ENCODE measurements at places on chromosomes 6 and 20. TPM values are rescaled to one million over a fixed set of nuclear protein-coding genes. Genes with fewer than 3 reads are reported as not detected.
A peak's percentile ranks its signal among the peaks of the same experiment; 100 is the strongest.

GRCh38 chr6:26524722-26525370, 13.3 kb upstream of the HMGN4 start:
- H3K27me3 ChIP-seq, result no peaks in the 10 kb centered on the region
- no peak for DNase-seq
- no peak overlapping the region for H3K27ac ChIP-seq
- no peak overlapping the region for H3K4me3 ChIP-seq
- peaks cover 25% of the 10 kb centered on the region for H3K4me1 ChIP-seq
- no peaks in the 10 kb centered on the region for H3K36me3 ChIP-seq

DNA sequence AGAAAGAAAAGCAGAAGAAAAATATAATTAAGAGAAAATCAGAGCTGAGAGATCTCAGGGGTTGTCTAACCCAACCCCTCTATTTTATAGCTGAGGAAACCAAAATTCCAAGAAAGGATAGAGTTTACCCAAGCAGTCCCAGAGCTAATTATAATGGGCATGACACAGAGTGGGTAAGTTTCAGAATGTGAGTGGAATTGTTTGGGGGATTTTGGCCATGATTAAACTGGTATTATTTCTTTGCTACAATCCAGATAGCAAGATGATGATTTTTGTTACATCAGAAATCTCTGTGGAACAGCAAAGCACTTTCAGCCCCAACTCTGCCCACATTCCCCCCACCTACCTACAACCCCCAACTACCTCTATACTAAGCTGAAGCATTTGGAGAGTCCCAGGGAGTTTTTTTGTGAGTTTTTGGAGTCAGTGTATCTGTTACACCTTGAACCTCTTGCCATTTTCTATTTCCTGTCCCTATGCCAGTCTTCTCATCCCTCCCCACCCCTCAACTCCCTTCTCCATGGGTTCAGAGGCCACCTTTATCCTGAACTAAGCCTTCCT, 24.7 kb downstream of the POFUT1 start:
- no peak for DNase-seq
- peaks cover 54% of the 10 kb centered on the region for H3K36me3 ChIP-seq
- peak overlapping the region; percentile 61 for H3K4me3 ChIP-seq
- peaks cover 19% of the 10 kb centered on the region for H3K4me1 ChIP-seq
- no peaks in the 10 kb centered on the region for H3K27me3 ChIP-seq

GRCh38 chr20:35277531-35278395, at the start of gene MMP24OS:
Gene MMP24OS, minus strand, starts transcription at chr20:35278122. Its CDS starts 193 bp downstream, at chr20:35277929.
- no peaks in the 10 kb centered on the region for H3K27me3 ChIP-seq
- H3K4me3 ChIP-seq, result peak within 1 kb of the TSS; percentile 100
- peak within 1 kb of the TSS; percentile 100 for H3K27ac ChIP-seq

- no peak overlapping the region for H3K4me3 ChIP-seq
- H3K4me1 ChIP-seq, result no peaks in the 10 kb centered on the region
- no peak overlapping the region for H3K27ac ChIP-seq
- peaks cover 22% of the 10 kb centered on the region for H3K27me3 ChIP-seq
- H3K36me3 ChIP-seq, result no peaks in the 10 kb centered on the region
- no peak for DNase-seq
Observed at GRCh38 chr20:47008842-47009518, 114.3 kb downstream of the EYA2 start.

MAVS gene
- total RNA-seq, result 36.8 TPM

DNA sequence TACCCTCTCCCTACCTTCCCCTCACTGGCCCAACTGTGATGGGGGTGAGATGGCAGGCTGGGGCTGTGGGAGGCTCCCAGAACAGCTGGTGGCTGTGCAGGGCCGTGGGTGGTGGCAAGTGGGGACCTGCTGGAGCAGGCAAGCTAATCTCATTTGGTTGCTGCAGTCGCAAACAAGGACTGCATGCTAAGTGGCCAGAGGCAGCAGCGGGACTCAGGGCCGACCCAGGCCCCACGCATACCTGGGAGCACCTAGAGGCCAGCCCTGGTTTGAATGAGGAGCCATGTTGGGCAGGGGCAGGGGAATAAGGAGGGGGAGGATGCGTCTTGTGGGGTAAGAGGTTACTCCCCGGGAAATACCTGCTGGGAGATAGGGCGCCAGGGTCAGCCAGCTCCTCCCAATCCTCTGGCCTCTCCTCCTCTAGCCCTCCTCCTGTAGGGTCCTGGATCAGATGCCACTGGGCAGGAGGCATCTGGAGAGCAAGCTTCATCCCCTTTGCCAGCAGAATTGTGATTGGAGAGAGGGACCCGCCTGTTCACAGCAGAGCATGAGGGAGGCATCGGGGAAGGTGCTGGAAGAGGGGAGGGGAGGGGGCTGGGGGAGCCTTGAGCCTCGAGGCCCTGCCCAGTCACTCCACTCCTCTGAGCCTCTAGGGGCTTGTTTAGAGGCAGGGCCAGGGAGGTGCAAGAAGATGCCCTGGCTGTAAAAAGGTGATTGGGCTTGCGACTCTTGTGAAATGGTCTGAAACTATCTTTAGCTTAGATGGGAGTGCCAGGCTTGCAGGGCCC, 24.3 kb upstream of the CDH22 start:
- no peak overlapping the region for H3K27ac ChIP-seq
- no peaks in the 10 kb centered on the region for H3K36me3 ChIP-seq
- peaks cover 15% of the 10 kb centered on the region for H3K27me3 ChIP-seq
- H3K4me1 ChIP-seq, result no peaks in the 10 kb centered on the region
- no peak overlapping the region for H3K4me3 ChIP-seq

- H3K4me1 ChIP-seq, result no peaks in the 10 kb centered on the region
- H3K27me3 ChIP-seq, result peaks cover 3% of the 10 kb centered on the region
- H3K4me3 ChIP-seq, result no peak overlapping the region
- no peaks in the 10 kb centered on the region for H3K36me3 ChIP-seq
- DNase-seq, result no peak
- H3K27ac ChIP-seq, result no peak overlapping the region
Observed at GRCh38 chr6:165969184-165969583, 198.5 kb downstream of the TBXT start.

GRCh38 chr6:13548500-13549210, 25.7 kb upstream of the SIRT5 start:
- H3K4me3 ChIP-seq, result no peak overlapping the region
- H3K36me3 ChIP-seq, result no peaks in the 10 kb centered on the region
- no peak for DNase-seq
- H3K27me3 ChIP-seq, result peaks cover 12% of the 10 kb centered on the region
- H3K27ac ChIP-seq, result peak overlapping the region; percentile 47

- H3K27me3 ChIP-seq, result peaks cover 4% of the 10 kb centered on the region
- no peak overlapping the region for H3K4me3 ChIP-seq
- H3K36me3 ChIP-seq, result no peaks in the 10 kb centered on the region
Observed at GRCh38 chr6:168919470-168920179, 334.0 kb downstream of the THBS2 start.

CDH4 gene
- total RNA-seq, result 0.14 TPM

DNA sequence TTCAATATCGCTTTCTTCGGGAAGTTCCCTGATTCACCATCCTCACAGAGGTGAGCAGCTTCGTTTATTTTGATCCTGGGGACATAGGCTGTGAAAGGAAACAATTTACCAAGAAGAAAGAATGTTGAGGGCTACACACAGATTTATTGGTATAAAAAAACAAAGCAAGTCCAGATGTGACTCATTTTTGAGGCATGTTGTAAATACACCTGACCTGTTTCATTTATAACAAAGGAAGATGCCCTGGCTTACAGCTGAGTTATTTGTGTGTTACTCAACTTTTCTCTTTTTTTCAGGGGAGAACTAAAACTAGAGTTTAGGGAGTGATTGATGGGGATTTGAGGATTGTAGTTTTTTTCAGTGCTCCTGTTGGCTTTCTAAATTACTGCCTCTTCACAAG, 489.5 kb downstream of the CBLN4 start:
- no peak overlapping the region for H3K4me3 ChIP-seq
- no peaks in the 10 kb centered on the region for H3K27me3 ChIP-seq
- H3K27ac ChIP-seq, result no peak overlapping the region
- no peak for DNase-seq
- H3K4me1 ChIP-seq, result no peaks in the 10 kb centered on the region

GRCh38 chr6:55668591-55668990, 89.6 kb upstream of the HMGCLL1 start:
- no peaks in the 10 kb centered on the region for H3K36me3 ChIP-seq
- no peaks in the 10 kb centered on the region for H3K4me1 ChIP-seq
- no peaks in the 10 kb centered on the region for H3K27me3 ChIP-seq
- no peak for DNase-seq

PHACTR3 gene
- not detected for total RNA-seq

DNA sequence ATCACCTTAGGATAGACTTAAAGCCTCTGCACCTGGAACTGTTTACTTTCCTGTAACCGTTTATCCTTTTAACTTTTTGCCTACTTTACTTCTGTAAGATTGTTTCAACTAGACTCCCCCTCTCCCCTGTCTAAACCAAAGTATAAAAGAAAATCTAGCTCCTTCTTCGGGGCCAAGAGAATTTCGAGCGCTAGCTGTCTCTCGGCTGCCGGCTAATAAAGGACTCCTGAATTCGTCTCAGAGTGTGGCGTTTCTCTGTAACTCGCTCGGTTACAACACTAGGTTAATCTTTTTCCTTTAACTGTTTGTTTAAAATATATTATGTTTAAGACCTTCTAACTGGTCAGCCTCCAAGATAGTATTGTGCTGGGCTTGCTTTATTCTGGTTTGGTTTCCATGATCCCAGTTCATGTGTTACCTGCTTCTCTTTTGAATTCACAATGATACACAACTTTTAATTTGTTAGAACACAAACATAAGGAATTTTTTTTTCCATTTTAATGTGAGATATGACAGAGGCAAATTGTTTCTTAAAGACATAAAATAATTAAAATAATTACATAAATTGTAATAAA, 8.7 kb upstream of the NQO2 start:
- no peak for DNase-seq
- peak overlapping the region; percentile 87 for H3K4me3 ChIP-seq
- H3K36me3 ChIP-seq, result no peaks in the 10 kb centered on the region
- peaks cover 20% of the 10 kb centered on the region for H3K4me1 ChIP-seq
- peak overlapping the region; percentile 94 for H3K27ac ChIP-seq

DNA sequence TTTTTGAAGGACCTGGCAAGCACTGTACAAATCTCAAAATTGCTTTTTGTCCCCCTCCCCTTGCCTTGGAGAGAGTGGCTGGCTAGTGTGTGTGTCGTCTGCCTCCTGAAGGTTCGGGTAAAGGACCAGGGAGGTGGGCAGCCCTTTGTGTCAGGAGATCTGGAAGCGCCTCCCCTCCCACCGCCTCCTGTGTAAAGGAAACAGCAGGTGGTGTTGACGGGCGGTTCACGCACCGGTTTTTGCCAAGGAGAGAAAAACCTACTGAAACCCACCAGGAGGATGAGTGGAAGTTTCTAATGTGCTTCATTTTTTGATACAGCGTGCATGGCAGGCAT, 1.2 kb downstream of the ENTPD6 start:
- H3K36me3 ChIP-seq, result peaks cover 2% of the 10 kb centered on the region
- H3K27ac ChIP-seq, result peak overlapping the region; percentile 55
- no peaks in the 10 kb centered on the region for H3K27me3 ChIP-seq
- H3K4me3 ChIP-seq, result peak overlapping the region; percentile 93
- peaks cover 26% of the 10 kb centered on the region for H3K4me1 ChIP-seq

DNA sequence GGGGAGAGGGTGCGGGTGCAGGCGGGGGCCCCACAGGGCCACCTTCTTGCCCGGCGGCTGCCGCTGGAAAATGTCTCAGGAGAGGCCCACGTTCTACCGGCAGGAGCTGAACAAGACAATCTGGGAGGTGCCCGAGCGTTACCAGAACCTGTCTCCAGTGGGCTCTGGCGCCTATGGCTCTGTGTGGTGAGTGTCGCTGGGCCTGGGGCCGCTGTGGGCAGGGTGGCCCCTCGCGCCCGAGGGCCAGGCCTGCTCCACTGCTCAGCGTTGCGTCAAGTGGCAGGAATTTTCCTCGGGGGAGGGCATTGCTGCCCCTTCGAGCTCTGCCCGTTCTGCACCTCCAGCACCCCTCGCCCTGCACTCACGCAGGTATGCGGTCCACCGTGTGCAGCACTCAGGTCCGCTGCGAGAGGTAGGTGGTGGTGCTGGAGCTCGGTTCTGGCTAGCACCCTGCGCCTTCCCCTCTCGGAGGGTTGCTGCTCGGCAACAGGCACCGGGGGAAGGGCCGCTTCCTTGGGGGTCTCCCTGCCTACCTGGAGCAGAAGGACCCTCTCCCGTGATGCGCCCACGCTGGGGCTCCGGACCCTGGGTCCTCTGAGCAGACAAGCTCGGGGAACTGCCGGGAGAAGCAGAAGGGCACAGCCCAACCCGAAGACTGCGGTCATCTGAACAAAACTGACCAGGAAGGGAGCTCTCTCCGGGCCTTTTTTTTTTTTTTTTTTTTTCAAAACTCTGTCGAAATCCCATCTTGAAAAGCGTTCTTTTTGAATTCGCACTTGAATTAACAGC, 674 bp downstream of the MAPK14 start:
- H3K4me1 ChIP-seq, result peaks cover 35% of the 10 kb centered on the region
- H3K4me3 ChIP-seq, result peak overlapping the region; percentile 92
- peaks cover 15% of the 10 kb centered on the region for H3K36me3 ChIP-seq

GRCh38 chr6:21767891-21768648, 174.5 kb downstream of the SOX4 start:
- no peak for DNase-seq
- no peak overlapping the region for H3K27ac ChIP-seq
- no peak overlapping the region for H3K4me3 ChIP-seq
- H3K27me3 ChIP-seq, result peaks cover 2% of the 10 kb centered on the region
- no peaks in the 10 kb centered on the region for H3K4me1 ChIP-seq

DNA sequence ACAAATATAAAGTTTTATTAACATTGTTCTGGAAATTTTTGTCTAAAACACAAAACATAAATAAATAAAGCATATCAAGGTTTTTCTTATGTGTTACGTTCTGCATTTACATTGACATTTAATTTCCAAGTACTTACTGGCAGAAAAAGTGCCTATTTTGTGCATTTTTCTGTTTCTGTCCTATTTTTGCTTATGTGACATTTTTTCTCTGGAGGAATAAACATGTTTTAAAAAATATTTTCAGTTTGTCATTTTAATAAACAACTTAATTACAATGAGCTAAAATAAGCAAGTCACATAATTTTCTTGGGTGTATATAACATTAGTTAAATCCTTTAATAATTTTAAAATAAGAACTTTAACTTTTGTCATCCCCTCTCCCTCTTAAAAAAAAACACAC, 94.4 kb upstream of the HS3ST5 start:
- no peaks in the 10 kb centered on the region for H3K36me3 ChIP-seq
- no peak overlapping the region for H3K4me3 ChIP-seq
- DNase-seq, result no peak
- H3K4me1 ChIP-seq, result no peaks in the 10 kb centered on the region

Data from activated naive CD8-positive, alpha-beta T cell treated with anti-CD3 and anti-CD28 coated beads, Interleukin-2, amount 10 ng/mL, durations not matched to agents 7 days and 5 days (primary cell).